ENCODE measurements at places on chromosomes 3 and 15. TPM values are rescaled to one million over a fixed set of nuclear protein-coding genes. Genes with fewer than 3 reads are reported as not detected.

DNA sequence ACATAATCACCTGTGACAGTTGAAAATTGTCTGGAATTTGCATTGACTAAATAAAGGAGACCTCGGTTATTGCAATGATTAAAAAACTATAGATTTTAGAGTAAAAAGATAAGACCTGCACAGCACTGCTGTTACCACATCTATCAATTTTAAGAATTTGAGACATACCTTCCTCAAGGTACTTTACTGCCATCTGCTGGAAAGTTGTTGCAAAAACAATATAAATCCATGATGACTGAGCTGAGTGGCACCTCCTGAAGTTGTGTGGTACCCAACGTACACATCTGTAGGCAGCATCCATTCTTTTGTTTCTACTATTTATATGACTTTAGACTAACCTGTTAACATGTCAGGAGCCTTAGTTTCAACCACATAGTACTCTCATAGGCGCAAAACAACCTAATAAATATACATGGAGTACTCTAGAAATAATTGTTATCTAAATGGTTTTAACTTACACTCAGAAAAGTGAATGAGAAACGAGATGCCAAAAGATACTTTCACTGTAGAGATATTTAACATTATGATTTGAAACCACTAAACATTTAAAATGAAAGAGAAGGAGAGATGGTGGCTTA is 106.7 kb downstream of the GHSR start:
- no peak overlapping the region for H3K27ac ChIP-seq
- H3K36me3 ChIP-seq = peaks cover 90% of the 10 kb centered on the region
- no peaks in the 10 kb centered on the region for H3K4me1 ChIP-seq
- peak; percentile 76 for DNase-seq
- H3K27me3 ChIP-seq = no peaks in the 10 kb centered on the region
- H3K4me3 ChIP-seq = no peak overlapping the region

DNA sequence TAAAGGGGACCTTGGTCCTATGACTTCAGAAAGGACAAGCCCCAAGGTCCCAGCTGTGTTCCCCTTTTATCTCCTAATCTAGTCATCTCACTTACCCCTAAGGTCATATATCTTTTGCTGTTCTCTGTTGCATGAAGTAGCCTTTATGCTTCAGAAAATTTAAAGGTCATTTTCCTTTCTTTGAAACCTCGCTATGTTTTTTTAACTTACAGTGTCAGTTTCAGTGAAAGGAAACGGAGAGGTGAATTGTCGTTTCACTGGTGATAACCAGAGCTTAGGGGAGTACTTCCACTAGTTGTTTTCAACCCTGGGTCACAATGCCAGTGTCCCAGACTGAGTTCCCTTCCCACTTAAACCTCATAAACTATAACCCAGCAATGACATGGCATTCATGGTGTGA is 357.4 kb downstream of the GAP43 start:
- no peak overlapping the region for H3K27ac ChIP-seq
- no peak overlapping the region for H3K4me3 ChIP-seq
- H3K36me3 ChIP-seq = no peaks in the 10 kb centered on the region
- no peak for DNase-seq
- H3K4me1 ChIP-seq = peaks cover 2% of the 10 kb centered on the region
- no peaks in the 10 kb centered on the region for H3K27me3 ChIP-seq

DNA sequence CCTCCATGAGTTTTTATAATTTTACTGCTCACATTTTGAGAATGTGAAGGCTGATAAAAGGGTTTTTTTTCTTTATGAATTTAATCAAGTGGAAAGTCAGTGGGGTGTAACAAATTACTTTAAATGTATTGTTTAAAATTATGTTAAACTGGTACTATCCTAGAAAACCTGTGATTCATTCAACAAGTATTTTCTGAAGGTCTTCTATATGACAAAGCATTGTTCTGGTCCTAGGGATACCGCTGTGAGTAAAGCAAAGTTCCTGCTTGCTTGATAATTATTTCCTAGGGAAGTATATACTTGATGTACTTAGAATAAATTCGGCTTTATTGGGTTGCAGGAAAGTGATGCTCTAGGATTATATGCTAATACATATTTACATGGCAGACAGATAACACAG is 152.8 kb upstream of the GOLGA6L4 start:
- no peak overlapping the region for H3K27ac ChIP-seq
- DNase-seq = no peak
- no peaks in the 10 kb centered on the region for H3K4me1 ChIP-seq
- peaks cover 3% of the 10 kb centered on the region for H3K27me3 ChIP-seq

SCG3 gene
- total RNA-seq = not detected

FOXB1 gene
- total RNA-seq = not detected

FBLN2 gene
- total RNA-seq = 54.6 TPM

Measured in osteoblast (primary cell).